Left lung (tissue), 14 donors: ENCODE measurements at places on chromosomes 13 and 19. TPM values are rescaled to one million over a fixed set of nuclear protein-coding genes. Genes with fewer than 3 reads are reported as not detected.

DNA sequence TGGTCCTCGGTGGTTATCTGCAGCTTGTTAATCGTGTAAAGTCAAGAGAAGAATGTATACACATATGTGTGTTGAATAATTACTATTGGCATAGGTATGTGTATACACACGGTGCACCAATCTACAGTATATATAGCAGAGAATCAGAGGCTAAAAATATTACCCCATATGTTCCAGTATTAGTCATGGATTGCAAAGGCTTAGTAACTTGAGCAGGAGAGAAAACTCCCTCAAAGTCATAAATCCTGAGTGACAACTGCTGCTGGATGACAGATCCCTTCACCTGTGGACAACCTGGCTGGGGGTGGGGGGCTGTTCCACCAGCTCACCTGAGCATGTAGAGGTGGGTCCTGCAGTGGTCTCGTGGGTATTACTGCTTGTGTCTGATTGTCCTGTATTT lies 185.0 kb downstream of the ZNF536 start:
- no peak for DNase-seq

GRCh38 chr13:23957981-23958380 lies 60.7 kb upstream of the C1QTNF9B start:
- no peak for DNase-seq

Gene DAND5
- 0.37 TPM for polyA plus RNA-seq

GRCh38 chr13:99153219-99153618 lies 47.4 kb upstream of the UBAC2 start:
- no peak for DNase-seq

- no peak for DNase-seq
Observed at GRCh38 chr19:17159466-17160393, 55.4 kb upstream of the USE1 start.

GRCh38 chr19:49983645-49984229 lies 22.8 kb upstream of the SIGLEC11 start:
- peak; percentile 24 for DNase-seq

Gene TMEM59L
- 31.8 TPM for polyA plus RNA-seq

DNA sequence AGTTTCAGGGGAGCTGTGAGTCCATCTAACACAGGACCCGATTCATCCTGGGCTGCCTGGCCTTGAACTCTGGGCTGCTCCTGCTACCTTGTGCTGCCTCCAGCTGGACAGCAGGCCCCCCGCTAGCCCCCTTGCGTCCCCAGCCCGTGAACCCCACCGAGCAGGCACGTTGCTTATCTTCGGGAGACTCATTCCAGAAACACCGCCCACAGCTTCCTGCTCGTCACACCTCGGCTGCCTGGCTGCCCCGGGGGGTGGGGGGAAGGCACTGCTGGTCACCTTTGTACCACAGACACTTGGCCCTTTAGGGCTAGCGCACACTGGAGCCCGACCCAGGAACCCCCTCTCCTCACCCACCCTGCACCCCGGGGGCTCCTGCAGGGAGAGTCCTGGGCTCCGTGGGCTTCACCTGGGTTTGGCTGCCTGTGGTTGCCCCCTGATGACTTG lies 48.1 kb downstream of the CRTC1 start:
- no peak for DNase-seq

DNA sequence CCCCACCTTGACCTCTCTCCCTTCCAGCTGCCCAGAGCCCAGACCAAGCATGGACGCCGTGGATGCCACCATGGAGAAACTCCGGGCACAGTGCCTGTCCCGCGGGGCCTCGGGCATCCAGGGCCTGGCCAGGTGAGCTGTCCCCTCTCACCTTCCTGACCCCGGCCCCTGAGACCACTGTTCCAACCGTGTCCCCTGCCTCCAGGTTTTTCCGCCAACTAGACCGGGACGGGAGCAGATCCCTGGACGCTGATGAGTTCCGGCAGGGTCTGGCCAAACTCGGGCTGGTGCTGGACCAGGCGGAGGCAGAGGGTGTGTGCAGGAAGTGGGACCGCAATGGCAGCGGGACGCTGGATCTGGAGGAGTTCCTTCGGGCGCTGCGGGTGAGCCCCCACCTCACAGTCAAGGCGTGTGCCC lies 312 bp downstream of the CAPS start:
- no peak for DNase-seq

Gene KCNK6
- 4.3 TPM for polyA plus RNA-seq

Gene PSPN
- 2.7 TPM for polyA plus RNA-seq

Gene CACTIN
- polyA plus RNA-seq: 27.9 TPM

Gene MYO9B
- polyA plus RNA-seq: 56.5 TPM

DNA sequence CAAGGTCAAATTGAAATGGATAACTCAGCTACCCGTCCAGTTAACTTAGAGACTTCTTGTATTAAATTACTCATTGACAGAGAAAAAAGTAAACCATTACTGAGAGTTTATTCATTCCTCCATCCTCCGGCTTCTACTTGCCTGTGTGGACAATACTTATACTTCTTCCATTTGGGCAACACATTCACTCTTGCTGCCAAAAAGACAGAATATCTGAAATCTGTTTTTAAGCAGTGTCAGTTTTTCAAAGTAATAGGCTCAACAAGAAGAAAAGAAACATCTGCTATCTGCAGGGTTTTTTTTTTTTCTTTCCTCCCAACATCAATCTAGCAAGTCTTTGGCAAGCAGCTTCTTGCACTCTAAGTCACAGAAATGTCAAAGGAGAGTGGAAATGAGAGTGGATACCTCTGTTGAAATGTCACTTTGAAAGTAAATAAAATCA lies 1142.8 kb downstream of the PCDH9 start:
- DNase-seq: peak; percentile 42

GRCh38 chr13:106350208-106350607 lies 185.3 kb downstream of the EFNB2 start:
- peak; percentile 40 for DNase-seq

- DNase-seq: peak; percentile 99
Observed at GRCh38 chr13:97432917-97433726, 847 bp upstream of the RAP2A start.

DNA sequence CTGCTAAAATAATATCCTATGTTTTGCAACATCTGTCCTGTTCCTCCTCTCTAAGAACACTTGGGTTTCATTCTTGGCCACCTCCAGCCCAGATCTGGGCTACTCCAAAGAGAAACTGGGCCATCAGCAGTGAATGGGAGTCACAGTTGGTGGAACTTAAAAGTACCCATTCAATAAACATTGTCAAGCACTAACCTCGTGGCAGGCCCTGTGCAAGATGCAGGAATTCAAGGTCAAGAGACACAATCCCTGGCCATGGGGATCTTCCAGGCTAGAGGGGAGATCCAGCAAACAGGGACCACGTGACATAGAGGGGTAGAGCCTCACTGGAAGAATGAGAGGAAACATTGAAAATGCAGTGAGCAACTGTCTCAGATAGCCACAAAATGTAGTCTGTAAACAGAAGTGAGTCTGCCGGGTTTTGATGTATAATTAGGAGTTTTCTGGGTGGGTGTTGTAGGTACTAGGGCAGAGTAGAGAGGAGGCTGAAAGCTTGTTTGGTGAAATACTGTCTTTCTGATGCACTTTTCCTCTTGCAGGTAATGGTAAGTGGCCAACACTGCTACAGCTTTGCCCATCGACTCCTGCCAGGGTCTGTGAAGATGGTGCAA lies 14.8 kb upstream of the EID2 start:
- DNase-seq: no peak

GRCh38 chr19:47542030-47542475 lies 27.2 kb upstream of the NAPA start:
- DNase-seq: no peak

Gene SERPINE3
- polyA plus RNA-seq: 1.2 TPM

Gene TNNT1
- polyA plus RNA-seq: 4.3 TPM

DNA sequence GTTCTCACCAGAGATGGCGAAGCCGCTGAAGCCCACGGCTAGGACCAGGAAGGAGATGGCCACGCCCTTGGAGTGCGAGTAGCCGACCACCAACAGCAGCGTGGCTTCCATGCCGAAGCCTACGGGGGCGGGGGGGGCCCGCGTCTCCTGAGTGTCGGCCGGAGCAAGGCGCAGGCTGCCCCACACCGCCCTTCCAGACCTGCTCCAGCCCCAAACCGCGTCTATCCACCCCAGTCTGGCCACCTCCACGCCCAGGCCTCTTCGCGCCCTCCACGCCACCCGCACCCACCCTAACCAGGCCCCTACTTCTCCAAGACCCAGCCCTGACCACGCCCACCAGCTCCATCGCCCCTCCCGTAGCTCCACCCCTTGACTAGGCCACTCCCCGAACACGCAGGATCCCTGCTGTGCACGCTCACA lies 6.2 kb downstream of the GFY start:
- DNase-seq: no peak

Gene FCGBP
- polyA plus RNA-seq: 19.7 TPM

Gene ZNF471
- polyA plus RNA-seq: 47.6 TPM

DNA sequence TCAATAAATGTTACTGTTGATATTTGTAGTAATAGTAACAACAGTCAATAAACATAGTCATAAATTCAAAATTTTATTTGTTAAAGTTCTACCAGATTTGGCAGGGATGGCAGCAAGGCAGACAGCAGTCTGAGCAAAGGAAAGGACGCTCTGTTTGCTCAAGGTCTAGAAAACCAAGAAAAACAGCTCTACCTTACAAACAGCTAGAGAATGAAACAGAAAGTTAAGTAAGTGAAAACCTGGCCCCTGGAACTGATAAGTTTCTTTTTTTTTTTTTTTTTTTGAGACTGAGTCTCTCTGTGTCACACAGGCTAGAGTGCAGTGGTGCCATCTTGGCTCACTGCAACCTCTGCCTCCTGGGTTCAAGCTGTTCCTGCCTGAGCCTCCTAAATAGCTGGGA lies 27.9 kb downstream of the ENOX1 start:
- DNase-seq: no peak

DNA sequence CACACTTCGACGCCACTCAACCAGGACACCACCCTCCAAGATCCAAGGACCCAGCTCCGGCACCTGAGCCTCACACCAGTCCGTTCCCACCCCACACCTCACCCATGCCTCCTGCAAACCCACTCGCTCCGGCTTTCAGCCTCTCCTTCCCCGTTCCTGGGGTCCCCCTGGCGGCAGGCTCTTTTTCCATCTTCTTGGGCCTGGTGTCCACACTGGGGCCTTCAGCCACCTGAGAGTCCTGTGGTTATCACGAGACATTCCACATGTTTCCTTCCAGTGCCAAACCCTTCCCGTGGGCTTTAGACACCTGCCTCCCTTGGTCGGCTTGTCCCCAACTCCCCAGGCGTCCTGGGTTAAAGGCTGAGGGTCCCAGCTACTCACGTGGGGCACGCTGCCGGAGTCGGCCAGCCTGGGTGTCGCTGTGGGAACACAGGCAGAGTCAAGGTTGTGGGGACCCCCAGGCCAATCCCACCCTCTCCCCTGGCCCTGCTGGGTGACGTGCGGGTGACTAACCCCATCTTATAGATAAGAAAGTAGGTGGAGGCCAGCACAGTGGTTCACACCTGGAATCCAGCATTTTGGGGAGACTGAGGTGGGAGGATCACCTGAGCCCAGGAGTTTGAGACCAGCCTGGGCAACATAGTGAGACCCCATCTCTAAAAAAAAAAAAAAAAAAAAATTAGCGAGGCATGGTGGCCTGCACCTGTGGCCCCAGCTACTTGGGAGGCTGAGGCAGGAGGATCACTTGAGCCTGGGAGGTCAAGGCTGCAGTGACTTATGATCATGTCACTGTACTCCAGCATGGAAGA lies 1.9 kb downstream of the JSRP1 start:
- DNase-seq: no peak

DNA sequence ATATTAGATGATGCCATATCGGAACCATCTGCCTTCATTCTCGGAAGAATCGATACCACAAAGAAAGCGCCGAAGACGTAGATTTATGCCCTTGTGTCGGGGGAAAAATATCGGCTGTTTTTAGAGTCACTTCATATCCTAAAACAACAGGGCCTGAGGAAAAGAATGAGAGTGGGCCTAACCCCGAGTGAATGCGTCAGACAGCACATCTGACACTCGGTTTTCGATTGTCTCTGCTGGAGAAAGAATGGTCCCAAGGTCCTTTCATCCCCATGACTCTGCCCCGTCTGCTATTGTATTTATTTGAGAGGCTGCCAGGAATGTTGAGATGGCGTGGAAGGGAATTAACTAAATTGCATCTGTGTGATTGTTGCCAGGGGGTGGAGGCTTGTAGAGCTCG lies 46.1 kb downstream of the CHST8 start:
- no peak for DNase-seq

Gene CYP4F12
- polyA plus RNA-seq: 15.8 TPM

GRCh38 chr13:39272994-39273393 lies 234.7 kb downstream of the NHLRC3 start:
- no peak for DNase-seq

Gene ERICH4
- 0.84 TPM for polyA plus RNA-seq

Gene PSG5
- 0.07 TPM for polyA plus RNA-seq

Gene ZNF160
- polyA plus RNA-seq: 45.5 TPM

- DNase-seq: no peak
Observed at GRCh38 chr13:91362908-91363307, 15.4 kb downstream of the MIR17HG start.

GRCh38 chr13:33017323-33017929 lies 1.2 kb downstream of the KL start:
- DNase-seq: peak; percentile 64

Gene NLRP7
- polyA plus RNA-seq: 0.20 TPM

Gene CYP2F1
- polyA plus RNA-seq: 0.51 TPM

DNA sequence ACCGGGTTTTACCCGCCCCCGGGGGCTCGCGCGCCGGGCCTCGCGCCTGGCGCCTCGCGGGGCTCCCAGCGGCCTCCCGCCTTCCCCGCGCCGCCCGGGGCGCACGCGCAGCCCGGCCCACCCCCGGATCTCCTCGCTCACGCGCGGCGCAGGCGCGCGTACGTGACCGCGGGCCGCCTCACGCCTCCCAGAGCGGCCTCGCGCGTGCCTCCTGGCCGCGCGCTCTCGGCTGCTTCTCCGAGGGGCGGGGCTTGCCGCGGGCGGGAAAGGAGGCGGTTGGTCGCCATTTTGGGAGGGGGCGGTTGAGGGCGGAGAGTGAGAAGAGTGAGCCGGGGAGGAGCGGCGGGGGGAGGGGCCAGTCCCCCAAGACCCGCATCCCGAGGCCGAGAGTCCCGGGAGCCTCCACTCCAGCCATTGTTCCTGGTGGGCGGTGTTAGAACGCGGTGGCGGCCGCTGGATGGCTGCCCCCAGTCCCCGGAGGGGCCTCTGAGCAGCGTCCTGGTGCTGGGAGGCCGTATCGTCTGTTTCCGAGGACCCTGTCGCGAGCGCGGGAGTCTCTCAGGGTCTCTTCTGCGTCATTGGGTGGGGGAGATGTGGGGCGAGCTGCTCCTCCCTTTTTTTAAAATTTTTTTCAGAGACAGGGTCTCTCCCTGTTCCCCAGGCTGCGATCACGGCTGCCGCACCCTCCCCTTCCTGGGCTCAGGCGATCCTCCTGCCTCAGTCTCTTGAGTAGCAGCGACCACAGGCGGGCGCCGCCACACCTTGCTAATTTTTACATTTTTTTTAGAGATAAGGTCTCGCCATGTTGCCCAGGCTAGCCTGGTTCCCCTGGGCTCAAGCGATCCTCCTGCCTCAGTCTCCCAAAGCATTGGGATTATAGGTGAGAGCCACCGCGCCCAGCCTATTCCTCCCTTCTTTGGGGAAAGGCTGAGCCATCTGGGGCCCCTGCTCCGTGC lies at the start of gene ZNF541:
TSS of gene ZNF541 (minus strand) at position 78 of the 956 bp plus-strand sequence. CDS start 17,292 bp downstream, outside the sequence.
- peak; percentile 11 for DNase-seq

GRCh38 chr19:6580313-6580712 lies 10.6 kb downstream of the CD70 start:
- DNase-seq: peak; percentile 45

Gene VRK3
- polyA plus RNA-seq: 39.4 TPM

- no peak for DNase-seq
Observed at GRCh38 chr13:95335667-95336066, 34.4 kb upstream of the ABCC4 start.

Gene PSG11
- polyA plus RNA-seq: not detected
